GM04503 (cell line): ENCODE measurements at places on chromosomes 11 and 22.

DNA sequence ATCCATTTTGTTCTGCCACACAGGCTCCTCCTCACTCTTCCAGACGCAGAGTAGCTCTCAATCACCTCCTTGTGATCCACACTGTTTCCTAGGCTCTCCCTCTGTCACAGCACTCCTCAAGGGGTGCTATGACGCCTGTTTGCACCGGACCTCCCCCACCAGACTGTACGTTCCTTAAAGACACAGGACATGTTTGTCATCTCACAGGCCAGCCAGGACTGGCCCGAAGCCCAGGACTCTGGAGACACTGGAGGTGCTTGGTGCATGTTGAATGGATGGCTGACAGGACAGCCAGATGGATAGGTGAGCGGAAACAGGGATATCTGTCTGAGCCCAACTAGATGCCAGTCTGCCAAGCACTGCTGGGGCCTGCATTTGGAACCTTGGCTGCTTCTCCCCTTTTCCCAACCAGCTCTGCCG, 13.6 kb downstream of the PLA2G6 start:
- no peak for DNase-seq

- no peak for DNase-seq
Measured at GRCh38 chr22:24601217-24602104, 1.5 kb upstream of the GGT1 start.

DNA sequence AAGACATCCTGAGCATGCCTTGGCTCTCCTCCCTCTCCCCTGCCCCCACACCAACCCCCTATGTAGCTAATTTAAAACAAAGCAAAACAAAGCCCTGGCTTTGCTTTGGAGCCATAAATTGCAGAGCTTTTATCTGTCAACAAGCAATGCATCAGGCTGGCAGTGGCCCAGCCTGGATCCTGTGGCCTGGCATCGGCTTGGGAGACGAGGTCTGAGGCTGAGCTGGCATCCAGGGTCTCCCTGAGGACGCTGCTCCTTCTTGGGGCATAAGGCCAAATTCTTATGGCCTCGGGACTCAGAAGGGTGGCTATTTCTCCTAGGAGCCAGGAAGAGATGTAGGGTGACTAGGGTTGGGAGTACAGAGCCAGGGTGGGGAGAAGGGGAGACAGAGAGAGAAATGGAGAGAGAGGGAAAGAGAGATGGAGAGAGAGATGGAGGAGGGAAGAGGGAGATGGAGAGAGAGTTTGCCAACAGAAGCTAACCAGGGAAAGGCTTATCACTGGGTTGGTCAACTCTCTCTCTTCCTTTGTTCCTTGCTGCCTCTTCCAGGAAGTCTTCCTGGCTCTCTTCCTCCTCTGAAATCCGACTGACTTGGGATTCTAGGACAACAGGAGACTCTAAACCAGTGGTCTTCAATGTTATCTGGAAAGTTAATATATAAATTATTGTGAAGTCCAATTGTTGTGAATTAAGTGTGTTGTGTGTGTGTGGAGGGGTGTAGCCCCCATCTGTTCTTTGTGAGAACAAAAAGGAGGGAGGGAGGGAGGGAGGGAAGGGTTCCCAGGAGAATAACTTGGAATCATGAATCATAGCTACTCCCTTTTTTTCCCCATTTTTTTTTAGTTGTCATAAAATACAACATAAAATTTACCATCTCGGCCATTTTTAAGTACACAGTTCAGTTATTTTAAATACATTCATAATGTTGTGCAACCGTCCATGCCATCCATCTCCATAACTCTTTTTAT, 29.1 kb downstream of the TSPAN18 start:
- DNase-seq: peak; percentile 81

- DNase-seq: no peak
Measured at GRCh38 chr11:126766440-126766839, 234.1 kb downstream of the KIRREL3 start.

- no peak for DNase-seq
Measured at GRCh38 chr11:64894070-64894811, 15.8 kb upstream of the EHD1 start.

- no peak for DNase-seq
Measured at GRCh38 chr11:121575963-121576290, 123.2 kb upstream of the SORL1-AS1 start.

DNA sequence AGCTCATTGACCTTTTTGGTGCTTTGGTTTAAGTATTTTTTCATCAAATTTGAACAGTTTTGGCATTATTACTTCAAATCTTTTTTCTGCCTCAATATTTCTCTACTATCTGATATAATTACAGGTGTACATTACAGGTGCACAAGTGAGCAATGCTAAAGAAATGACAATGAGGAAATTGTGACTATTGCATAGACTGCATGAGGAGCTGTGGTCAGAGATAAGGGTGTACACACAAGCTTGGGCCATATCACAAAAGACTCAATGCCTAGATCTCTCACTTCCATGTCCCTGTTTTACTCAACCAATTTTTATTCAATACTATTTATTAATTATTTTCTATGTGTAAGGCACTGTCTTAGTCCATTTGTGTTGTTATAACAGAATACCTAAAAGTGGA, 251.0 kb upstream of the UBASH3B start:
- DNase-seq: no peak

DNA sequence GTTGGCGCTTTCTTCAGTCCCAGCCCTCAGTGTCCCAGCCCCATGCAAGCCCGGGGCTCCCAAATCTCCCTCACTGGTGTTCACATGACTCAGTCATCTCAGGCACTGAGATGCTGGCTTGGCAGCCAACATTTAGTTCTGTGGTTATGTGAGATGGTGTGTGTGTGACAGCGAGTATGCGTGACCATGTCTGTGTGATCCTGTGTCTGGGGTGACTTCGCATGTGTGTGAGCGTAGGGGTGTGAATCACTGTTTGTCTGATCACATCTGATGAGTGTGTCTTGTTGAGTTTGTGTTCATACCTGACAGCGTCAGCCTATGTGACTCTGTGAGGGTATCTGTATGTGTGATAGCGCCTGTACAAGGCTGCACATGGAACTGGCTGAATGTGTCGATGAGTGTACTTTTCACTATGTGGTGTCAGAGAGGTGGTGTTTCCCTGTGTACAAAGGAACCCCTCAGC, 16.2 kb downstream of the CREB3L1 start:
- peak; percentile 96 for DNase-seq

DNA sequence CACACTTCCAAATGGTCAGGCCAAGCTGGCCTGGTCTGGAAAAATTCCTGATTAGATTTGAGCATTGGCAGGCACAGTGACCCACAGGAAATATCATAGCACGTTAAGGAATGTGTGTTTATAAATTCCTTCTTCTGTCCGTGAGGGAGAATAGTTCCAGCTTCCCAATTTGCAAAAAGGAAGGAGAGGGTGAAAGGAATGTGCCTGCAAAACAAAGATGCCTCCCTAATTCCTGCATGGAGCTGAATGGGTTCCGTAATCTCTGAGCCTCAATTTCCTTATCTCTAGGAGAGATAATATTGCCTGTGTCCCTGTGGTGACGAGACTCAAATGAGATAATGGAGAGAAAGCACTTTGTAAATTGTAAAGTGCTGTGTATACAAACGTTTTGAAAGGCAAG, 105.1 kb downstream of the FEZ1 start:
- peak; percentile 61 for DNase-seq

DNA sequence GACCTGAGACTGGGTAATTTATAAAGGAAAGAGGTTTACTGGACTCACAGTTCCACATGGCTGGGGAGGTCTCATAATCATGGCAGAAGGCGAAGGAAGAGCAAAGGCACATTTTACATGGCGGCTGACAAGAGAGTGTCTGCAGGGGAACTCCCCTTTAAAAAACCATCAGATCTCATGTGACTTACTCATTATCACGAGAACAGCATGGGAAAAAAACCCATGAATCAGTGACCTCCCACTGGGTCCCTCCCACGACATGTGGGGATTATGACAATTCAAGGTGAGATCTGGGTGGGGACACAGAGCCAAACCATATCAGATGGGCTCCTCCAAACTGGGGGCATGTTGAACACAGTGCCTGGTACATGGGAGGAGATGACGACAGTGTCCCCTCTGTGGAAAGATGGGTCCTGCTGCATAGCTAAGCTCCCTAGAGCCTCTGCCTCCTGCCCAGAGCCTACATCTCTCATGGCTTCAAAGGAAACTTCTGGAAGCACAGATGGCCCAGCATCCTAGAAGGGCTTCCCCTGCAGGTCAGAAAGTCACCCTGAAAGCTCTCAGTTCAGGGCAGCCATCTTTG, 46.1 kb downstream of the MYEOV start:
- DNase-seq: no peak

GRCh38 chr22:43270314-43270908, 72.8 kb downstream of the SCUBE1 start:
- DNase-seq: no peak

- DNase-seq: no peak
Measured at GRCh38 chr11:57646194-57646798, 3.4 kb downstream of the YPEL4 start.

GRCh38 chr22:33788927-33789326, 131.3 kb downstream of the LARGE1 start:
- no peak for DNase-seq

- no peak for DNase-seq
Measured at GRCh38 chr11:24400059-24400665, 96.7 kb upstream of the LUZP2 start.

DNA sequence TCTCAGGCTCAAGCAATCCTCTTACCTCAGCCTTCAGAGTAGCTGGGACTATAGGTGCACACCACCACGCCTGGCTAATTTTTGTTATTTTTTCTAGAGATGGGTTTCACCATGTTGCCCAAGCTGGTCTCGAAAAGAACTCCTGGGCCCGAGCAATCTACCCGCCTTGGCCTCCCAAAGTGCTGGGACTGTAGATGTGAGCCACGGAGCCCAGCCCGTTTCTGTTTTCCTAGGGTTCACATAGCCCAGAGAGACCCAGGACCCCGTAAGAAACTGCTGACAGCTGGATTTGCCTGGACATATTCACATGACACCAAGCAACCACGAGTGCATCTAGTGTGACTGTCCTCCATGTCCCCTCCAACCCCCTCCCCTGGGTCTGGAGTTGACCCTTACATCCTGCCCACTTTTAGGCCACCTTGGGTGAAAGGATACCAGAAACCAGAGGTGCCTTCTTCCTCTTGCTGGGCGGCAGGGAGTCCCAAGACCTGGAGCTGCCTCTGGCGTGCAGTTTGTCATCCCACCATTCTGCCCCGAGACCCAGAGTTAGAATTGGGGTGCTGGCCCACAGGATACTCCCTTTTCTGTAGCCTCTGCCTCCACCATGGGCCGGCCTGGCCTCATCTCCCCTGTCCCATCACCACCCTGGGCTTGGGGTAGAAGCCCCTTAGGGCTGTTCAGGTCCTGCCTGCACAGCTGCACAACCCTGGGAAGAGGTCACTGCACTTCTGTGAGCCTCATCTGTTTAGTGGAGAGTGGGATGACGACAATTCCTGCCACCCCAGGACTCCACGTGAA, 3.7 kb upstream of the RIN1 start:
- DNase-seq: no peak

DNA sequence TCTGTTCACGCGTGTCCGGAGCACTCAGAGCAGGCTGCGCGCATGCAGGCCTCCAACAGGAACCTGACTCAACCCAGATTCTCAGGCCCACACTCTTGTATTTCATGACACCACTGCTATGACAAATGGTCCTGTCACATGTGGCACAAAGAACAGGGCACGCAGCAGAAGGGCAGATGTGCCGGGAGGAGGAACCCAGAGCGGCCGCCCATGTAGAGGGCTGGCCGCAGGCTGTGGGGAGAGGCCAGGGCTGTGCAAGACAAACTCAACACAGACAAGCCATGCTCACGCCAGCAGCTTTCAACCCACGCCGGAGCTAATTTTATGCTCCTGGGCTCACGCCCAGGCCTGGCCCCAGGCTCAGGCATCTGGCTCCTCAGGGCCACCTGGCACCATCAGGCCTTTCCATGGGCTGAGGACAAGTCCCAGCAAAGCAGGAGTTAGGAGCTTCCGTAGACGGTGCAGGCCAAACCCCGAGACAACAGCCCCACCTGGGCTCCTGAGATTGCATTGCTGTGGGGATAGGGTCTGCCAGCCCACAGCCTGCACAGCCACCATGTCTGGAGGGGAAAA, 40.0 kb downstream of the DUSP8 start:
- DNase-seq: peak; percentile 67

- DNase-seq: no peak
Measured at GRCh38 chr11:7651140-7651551, 22.2 kb downstream of the CYB5R2 start.

- DNase-seq: no peak
Measured at GRCh38 chr11:39724404-39724803, 1735.0 kb downstream of the LRRC4C start.

GRCh38 chr11:130212431-130212961, 52.9 kb downstream of the ST14 start:
- DNase-seq: no peak

DNA sequence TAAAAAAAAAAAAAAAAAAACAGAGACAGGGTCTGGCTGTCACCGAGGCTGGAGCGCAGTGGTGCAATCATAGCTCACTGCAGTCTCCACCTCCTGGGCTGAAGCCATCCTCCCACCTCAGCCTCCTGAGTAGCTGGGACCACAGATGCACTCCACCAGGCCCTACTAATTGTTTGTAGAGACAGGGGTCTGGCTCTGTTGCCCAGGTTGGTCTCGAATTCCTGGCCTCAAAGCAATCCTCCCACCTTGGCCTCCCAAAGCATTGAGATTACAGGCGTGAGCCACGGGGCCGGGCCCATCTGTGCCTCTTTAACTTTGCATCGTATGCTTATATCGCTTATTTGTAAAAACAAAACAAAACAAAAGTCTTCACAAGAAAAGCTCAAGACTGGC, 3.1 kb downstream of the CPT1A start:
- DNase-seq: no peak

GRCh38 chr22:45087802-45088201, 75.9 kb upstream of the NUP50 start:
- no peak for DNase-seq

DNA sequence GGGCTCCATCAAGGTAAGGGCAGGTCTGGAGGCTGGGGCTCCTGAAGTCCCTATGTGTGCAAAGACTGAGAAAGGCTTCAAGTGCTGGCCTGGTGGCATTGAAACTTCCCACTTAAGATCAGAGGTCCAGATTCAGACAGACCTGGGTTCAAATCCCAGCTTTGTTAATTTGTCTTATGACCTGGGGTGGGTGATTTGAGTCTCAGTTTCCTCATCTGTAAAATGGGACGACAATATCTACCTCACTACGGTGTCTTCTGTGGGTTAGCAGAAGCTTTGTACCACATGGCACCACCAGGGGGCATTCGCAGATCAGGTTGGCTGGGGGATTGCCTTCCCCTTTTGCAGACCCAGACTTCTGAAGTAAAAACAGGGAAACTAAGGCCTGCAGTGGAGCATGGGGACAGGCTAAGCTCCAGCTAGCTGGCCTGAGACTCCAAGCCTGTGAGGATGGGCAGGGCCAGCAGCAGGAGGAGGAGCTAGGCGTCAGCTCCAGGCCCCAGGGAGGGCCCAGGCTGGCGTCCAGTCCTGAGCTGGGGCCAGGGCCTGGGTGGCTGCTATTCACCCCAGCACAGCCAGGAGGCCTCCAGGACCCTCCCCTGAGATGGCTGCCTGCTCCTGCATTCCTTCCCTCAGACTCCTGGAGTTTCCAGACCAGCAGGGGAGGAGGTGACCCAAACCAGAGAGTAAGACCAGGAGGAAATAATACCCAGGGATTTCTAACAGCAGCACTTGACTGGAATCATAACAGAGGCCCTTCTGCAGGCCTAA, 1.5 kb downstream of the CASTOR1 start:
- DNase-seq: no peak

- DNase-seq: no peak
Measured at GRCh38 chr11:134471087-134471715, 59.2 kb upstream of the B3GAT1 start.

- no peak for DNase-seq
Measured at GRCh38 chr22:42651134-42651533, 1.9 kb upstream of the CYB5R3 start.

- no peak for DNase-seq
Measured at GRCh38 chr22:32164075-32164860, 5.2 kb upstream of the C22orf42 start.
